Activated naive CD8-positive, alpha-beta T cell treated with anti-CD3 and anti-CD28 coated beads, Interleukin-2, amount 50 U/mL, for 24 hours (primary cell): ENCODE measurements at places on chromosomes 4 and X.

- DNase-seq, result no peak
Observed at GRCh38 chrX:154026136-154027021, 6.7 kb upstream of the IRAK1 start.

DNA sequence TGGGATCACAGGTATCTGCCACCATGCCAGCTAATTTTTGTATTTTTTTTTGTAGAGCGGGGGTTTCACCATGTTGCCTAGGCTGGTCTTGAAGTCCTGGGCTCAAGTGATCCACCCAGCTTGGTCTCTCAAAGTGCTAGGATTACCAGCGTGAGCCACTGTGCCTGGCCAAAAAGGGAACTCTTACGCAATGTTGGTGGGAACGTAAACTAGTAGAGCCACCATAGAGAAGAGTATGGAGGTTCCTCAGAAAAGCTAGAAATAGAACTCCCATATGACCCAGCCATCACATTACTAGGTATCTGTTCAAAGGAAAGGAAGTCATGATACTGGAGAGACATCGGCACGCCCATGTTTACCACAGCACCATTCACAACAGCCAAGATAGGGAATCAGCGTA lies 85.9 kb downstream of the PRKX start:
- DNase-seq, result no peak

DNA sequence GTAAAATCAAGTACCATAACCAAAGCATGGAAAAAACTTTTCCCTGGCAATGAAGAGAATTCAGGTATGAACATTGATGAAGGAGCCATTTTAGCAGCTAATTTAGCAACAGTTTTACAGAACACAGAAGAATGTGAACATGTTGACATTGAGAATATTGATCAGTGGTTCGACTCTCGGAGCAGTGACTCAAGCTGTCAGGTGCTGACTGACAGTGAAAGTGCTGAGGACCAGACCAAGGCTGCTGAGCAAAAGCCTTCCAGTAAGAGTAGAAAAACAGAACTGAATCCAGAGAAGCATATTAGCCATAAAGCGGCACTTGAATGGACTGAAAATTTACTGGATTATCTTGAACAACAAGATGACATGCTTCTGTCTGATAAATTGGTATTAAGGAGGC lies 2.8 kb downstream of the TIGD2 start:
- no peak for DNase-seq

- no peak for DNase-seq
Observed at GRCh38 chrX:966396-967070, 245.9 kb downstream of the CRLF2 start.

DNA sequence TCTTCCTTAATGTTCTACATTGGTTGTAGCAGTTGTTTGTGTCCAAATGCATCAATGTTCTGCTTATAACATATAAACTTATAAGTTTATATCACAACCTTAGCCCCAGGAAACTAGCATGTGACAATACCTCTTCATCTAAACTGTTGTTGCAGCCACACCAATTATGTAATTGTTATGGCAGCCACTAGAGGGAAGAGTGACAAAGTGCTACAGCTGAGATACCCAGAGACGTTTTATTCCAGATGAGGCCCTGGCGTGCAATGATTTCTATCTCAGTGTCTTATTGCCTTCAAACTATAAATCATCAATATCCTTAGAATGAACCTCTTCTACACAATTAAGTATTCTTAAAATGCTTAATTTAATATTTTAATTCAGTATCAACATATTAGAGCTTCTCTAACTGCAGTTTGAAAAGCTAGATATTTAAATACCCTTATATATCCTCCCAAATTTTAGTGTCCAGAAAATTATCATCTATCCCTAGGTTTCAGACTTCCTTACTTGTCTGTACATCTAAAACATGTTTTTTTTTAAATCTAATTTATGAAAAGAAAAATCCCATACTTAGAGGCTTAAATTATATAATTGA lies 171.6 kb downstream of the PCDH10 start:
- DNase-seq, result no peak

- no peak for DNase-seq
Observed at GRCh38 chr4:6582889-6583490, 8.0 kb downstream of the MAN2B2 start.

GRCh38 chr4:157358439-157358838 lies 137.9 kb downstream of the GRIA2 start:
- no peak for DNase-seq

DNA sequence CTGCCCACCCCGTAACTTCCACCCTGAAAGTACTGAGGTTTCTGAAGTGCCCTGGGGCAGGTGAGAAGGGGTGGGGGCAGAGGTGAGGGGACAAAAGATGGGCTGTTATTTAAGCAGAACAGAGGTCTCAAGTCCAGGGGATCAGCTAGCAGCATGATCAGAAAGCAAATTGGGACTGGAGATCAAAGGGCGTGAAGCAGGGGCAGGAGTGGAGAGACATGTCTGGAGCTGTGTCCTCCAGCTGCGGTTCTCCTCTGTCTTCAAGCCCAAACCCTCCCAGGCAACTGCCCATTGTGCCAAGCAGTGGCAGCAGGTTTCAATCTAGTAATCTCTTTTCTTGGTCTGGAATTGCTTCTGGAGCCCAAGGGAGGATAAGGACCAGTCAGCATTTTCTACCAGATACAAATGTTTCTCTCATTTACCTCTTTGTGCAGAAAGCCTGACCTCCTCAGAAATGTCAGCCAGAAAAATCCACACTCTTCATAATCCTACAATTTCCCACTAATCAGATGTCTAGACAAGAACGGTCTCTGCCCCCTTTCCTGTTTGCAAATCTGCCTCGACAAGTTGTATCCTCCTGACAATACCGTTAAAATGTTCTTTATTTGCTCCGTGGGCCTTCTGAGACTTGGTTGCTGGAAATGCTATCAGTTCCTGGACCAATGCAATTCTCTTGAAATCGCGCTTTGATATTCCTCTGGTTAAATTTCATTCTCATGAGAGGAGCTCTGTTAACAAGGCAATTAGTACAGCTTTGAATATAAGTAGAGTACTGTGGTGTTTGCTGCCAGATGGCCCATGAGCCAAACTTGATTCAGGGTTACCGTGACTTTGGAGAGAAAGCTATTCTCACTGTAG lies 23.2 kb upstream of the RASL11B start:
- no peak for DNase-seq

- DNase-seq, result no peak
Observed at GRCh38 chr4:8639021-8639420, 46.5 kb downstream of the CPZ start.
